ENCODE measurements at places on chromosomes 11 and 22. TPM values are rescaled to one million over a fixed set of nuclear protein-coding genes. Genes with fewer than 3 reads are reported as not detected.
A peak's percentile ranks its signal among the peaks of the same experiment; 100 is the strongest.

- H3K4me1 ChIP-seq, result peaks cover 38% of the 10 kb centered on the region
- peaks cover 2% of the 10 kb centered on the region for H3K27me3 ChIP-seq
- H3K36me3 ChIP-seq, result no peaks in the 10 kb centered on the region
Observed at GRCh38 chr11:47980088-47980906, at the start of gene PTPRJ. Gene PTPRJ (plus strand): TSS chr11:47980559. CDS start chr11:47980913, 354 bp downstream.

GRCh38 chr11:43408277-43408676 lies 49.6 kb downstream of the TTC17 start:
- H3K27me3 ChIP-seq, result no peaks in the 10 kb centered on the region
- no peak overlapping the region for H3K27ac ChIP-seq
- H3K4me3 ChIP-seq, result no peak overlapping the region
- H3K4me1 ChIP-seq, result peaks cover 5% of the 10 kb centered on the region
- peaks cover 13% of the 10 kb centered on the region for H3K36me3 ChIP-seq

- H3K36me3 ChIP-seq, result no peaks in the 10 kb centered on the region
- peak overlapping the region; percentile 81 for H3K27ac ChIP-seq
- H3K27me3 ChIP-seq, result no peaks in the 10 kb centered on the region
Observed at GRCh38 chr11:16179676-16180075, 176.7 kb downstream of the SOX6 start.

DNA sequence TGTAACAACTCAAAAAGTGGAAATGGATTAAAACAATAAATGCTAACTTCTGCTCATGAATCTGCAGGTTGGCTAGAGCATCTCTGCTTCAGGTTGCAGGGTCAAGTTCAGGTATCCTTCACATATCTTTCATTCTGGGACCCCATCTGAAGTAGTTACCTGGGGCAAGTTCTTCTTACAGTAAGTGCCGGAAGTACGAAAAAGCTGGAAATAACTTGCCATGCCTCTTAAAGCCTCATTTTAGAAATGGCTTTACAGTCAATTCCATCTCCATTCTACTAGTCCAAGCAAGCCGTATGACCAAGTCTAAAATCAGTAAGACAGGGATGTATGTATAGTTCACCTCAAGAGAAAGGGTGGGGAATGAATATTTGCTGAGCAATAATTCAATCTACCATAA lies 93.7 kb downstream of the FCHSD2 start:
- no peaks in the 10 kb centered on the region for H3K27me3 ChIP-seq
- H3K36me3 ChIP-seq, result no peaks in the 10 kb centered on the region
- no peak for DNase-seq
- H3K27ac ChIP-seq, result no peak overlapping the region
- H3K4me3 ChIP-seq, result no peak overlapping the region
- H3K4me1 ChIP-seq, result peaks cover 18% of the 10 kb centered on the region

OR51E1 gene
- not detected for total RNA-seq

CALCA gene
- not detected for total RNA-seq
